Aorta (tissue), 5 donors: ENCODE measurements at places on chromosomes 5 and 9.

DNA sequence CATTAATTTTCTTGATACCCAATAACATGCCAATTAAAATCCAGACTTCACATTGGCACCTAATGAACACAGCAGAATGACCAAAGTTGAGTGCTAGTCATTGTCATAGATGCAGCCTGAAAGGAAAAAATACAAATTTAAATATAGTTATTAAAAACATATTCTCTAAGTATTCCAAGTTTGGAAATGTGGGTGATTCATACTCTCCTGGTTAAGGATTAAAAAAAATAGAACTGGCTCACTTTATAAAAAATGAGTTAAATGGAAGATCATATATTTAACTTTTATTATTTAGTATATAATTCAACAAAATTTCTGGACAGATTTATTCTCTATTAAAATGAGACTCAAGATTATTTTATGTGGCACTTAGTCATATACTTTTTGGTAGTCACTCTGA lies 33.2 kb upstream of the RICTOR start:
- no peaks in the 10 kb centered on the region for H3K36me3 ChIP-seq
- no peaks in the 10 kb centered on the region for H3K4me1 ChIP-seq

DNA sequence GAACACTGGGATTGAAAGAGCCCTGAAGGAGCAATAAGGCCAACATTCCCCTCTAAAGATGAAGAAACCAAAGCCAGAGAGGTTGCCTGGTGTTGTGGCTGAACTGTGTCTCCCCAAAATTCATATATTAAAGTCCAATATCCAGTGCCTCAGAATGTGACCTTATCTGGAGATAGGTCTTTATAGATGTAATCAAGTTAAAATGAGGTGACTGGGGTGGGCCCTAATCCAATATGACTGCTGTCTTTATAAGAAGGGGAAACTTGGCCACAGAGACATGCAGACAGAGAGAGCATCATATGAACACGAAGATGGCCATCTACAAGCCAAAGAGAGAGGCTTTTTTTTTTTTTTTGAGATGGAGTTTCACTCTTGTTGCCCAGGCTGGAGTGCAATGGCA lies 66.9 kb upstream of the PLPP1 start:
- no peaks in the 10 kb centered on the region for H3K36me3 ChIP-seq
- H3K4me3 ChIP-seq, result no peak overlapping the region
- no peak for DNase-seq
- peak overlapping the region; percentile 99 for H3K27ac ChIP-seq
- H3K4me1 ChIP-seq, result no peaks in the 10 kb centered on the region

DNA sequence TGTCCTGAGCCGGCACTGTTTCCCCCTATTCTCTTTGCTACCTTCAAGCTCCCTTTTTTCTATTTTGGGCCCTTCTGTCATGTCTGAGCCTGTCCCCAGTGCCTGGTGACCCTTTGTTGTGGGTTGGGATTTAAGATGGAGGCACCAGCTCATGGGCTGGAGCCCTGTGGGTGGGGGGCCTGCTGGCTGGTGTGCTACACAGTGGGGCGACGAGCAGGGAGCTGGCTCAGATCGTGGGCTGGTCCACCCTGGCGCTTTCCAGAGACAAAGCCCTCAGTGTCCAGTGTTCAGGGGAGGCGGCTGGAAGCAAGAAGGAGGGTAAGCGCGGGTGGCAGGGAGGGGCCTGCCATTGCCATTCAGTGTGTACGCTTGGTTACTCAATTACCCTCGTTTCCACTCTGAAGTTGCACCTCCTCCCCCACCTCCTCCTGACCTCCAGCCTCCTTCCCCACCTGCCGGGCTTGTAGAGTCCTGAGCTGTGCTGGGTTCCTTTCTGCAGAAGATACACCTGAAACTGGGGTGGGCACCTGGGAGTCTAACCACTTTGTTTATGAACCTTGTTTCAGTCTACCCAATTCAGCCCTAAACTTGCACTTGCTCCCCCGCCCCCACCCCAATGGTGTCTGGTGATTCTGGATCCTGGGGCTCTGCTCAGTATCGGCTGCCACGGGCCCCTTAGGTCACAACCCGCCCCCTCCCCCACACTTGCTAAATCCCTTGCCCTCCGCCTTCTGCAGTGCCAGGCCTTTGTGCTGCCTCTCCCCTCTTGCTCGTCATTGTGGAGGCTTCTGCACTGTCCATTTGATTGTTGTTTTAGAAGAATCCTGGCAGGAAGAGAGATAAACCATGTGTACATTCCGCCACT lies 49.9 kb downstream of the MVB12B start:
- H3K27me3 ChIP-seq, result no peaks in the 10 kb centered on the region
- no peaks in the 10 kb centered on the region for H3K36me3 ChIP-seq
- no peaks in the 10 kb centered on the region for H3K4me1 ChIP-seq
- H3K4me3 ChIP-seq, result no peak overlapping the region
- no peak for DNase-seq
- no peak overlapping the region for H3K27ac ChIP-seq

- H3K27me3 ChIP-seq, result no peaks in the 10 kb centered on the region
- no peaks in the 10 kb centered on the region for H3K36me3 ChIP-seq
- H3K4me1 ChIP-seq, result no peaks in the 10 kb centered on the region
These were observed 39.0 kb upstream of the PPP1R26 start for GRCh38 chr9:135440620-135441019.

DNA sequence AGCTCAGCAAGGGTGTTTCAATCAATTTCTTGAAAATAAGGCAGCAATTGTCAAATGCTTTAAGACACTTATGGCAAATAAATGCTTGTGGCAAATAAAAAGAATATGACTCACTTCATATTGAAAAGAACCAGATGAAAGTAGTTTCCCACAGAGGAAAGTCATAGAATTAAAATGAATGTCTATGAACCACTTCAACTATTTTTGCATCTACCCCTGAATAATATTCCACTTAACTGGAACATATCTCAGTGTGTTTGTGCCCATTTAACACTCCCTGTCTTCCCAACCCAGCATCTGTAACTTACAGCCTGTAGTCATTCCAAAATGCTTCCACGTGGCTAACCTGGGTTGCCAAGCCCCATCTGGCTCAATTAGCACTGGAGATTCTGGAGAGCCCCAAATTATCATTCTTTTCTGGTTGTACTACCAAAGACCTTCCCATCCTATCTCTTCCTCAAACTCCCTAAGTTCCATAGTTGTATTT lies 84.7 kb downstream of the FEM1C start:
- H3K36me3 ChIP-seq, result no peaks in the 10 kb centered on the region
- DNase-seq, result no peak
- no peaks in the 10 kb centered on the region for H3K27me3 ChIP-seq
- no peaks in the 10 kb centered on the region for H3K4me1 ChIP-seq
- no peak overlapping the region for H3K27ac ChIP-seq

GRCh38 chr5:7218141-7218540 lies 177.8 kb upstream of the ADCY2 start:
- H3K27ac ChIP-seq, result no peak overlapping the region
- no peaks in the 10 kb centered on the region for H3K27me3 ChIP-seq
- no peak for DNase-seq
- no peak overlapping the region for H3K4me3 ChIP-seq

DNA sequence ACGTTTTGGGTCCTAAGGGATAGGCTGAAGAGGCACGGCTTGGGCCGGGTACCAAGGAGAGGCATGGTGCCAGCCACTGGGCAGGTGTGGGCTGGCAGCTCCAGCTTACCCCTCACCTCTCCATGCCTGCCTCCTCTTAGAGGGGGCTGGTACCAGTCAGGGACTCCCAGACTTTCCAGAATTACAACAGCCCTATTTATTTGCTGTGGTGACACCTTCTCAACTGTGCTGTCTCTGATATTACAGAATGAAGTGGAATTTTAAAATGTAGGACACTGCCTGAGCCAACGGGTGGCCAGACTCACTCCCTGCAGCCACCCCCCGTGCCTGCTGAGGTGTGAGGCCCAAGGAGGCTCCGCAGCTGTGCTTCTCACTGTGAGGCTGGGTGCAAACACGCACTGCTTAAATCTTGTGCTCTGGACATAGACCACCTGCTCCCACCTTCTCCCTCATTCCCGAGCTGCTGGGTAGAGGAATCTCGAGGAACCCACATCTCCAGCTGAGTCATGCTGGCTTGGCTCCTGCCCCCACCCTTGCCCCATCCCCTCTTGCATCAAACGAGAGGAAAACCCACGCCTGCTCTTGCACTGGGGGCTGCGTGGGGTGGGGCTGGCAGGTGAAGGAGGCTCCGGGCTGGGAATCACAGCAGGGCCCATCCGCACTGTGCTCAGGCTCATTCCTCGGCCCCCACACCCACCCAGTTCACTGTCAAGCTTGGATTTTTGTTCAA lies 47.9 kb downstream of the PRRT1B start:
- H3K4me3 ChIP-seq, result no peak overlapping the region
- H3K4me1 ChIP-seq, result no peaks in the 10 kb centered on the region
- no peaks in the 10 kb centered on the region for H3K27me3 ChIP-seq
- H3K36me3 ChIP-seq, result no peaks in the 10 kb centered on the region
- H3K27ac ChIP-seq, result no peak overlapping the region
